ENCODE measurements at places on chromosomes 6 and 20.

- H3K4me1 ChIP-seq: no peaks in the 10 kb centered on the region
- no peaks in the 10 kb centered on the region for H3K36me3 ChIP-seq
- DNase-seq: no peak
- no peak overlapping the region for H3K4me3 ChIP-seq
- peak overlapping the region; percentile 41 for H3K27ac ChIP-seq
- no peaks in the 10 kb centered on the region for H3K27me3 ChIP-seq
Measured at GRCh38 chr20:43893930-43894329, 20.7 kb upstream of the TOX2 start.

GRCh38 chr6:32551410-32551809, 21.3 kb upstream of the HLA-DRB5 start:
- H3K4me3 ChIP-seq: no peak overlapping the region
- no peaks in the 10 kb centered on the region for H3K36me3 ChIP-seq
- H3K4me1 ChIP-seq: no peaks in the 10 kb centered on the region
- no peak overlapping the region for H3K27ac ChIP-seq

- no peaks in the 10 kb centered on the region for H3K27me3 ChIP-seq
- H3K36me3 ChIP-seq: no peaks in the 10 kb centered on the region
- H3K4me3 ChIP-seq: no peak overlapping the region
Measured at GRCh38 chr20:63150391-63150898, 65.5 kb downstream of the YTHDF1 start.

GRCh38 chr20:54200487-54201267, 7.2 kb upstream of the PFDN4 start:
- H3K27ac ChIP-seq: no peak overlapping the region
- no peaks in the 10 kb centered on the region for H3K4me1 ChIP-seq
- no peaks in the 10 kb centered on the region for H3K36me3 ChIP-seq
- no peak overlapping the region for H3K4me3 ChIP-seq
- DNase-seq: no peak
- no peaks in the 10 kb centered on the region for H3K27me3 ChIP-seq

DNA sequence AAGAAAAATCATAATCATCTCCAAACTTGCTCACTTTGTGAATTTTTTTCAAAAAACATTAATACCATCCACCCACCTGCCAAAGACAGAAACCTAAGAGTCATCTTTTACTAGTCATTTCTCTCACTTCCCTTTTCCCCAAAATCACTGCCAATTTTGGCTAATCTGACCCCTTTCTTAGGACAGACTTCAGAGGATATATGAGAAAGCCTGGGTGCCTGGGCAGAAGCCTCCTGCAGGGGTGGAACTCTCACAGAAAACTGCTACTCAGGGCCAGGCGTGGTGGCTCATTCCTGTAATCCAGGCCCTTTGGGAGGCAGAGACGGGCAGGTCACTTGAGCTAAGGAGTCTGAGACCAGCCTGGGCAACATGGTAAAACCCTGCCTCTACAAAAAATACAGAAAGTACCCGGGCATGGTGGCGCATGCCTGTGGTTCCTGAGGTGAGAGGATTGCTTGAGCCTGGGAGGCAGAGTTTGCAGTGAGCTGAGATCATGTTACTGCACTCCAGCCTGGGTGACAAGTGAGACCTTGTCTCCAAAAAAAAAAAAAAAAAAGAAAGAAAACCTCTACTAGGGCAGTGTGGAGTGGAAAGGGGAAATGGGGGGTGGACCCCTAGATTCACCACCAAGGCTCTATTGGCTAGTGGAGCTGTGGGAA, 3.8 kb downstream of the DEK start:
- no peak overlapping the region for H3K4me3 ChIP-seq
- H3K4me1 ChIP-seq: peaks cover 12% of the 10 kb centered on the region
- no peaks in the 10 kb centered on the region for H3K27me3 ChIP-seq
- H3K27ac ChIP-seq: no peak overlapping the region

DNA sequence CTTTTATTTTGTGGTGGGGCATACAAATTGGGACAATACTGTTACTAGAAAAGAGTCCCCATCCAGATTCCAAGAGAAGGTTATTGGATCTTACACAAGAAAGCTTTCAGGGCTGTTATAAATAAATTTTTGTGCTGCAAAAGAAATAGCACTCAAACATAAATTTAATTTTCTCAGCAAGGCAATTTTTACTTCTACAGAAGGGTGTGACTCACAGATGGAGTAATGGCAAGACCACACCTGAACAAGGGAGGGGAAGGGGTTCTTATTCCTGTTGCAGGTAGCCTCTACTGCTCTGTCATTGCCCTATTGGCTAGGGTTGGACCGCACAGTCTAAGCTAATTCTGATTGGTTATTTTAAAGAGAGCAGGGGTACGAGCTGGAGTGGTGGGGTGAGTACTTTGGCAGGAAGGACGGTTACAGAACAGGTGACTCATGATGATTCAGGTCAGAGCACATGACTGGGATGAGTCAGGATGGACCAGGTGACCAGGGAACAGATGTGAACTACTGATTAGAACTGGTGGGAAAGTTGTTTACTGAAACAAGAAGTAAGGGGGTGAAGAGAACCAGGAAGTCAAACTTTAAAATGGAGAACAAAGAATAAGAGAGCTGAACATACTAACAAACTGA, 41.1 kb downstream of the CNR1 start:
- no peak overlapping the region for H3K4me3 ChIP-seq
- H3K27ac ChIP-seq: no peak overlapping the region
- DNase-seq: no peak
- H3K4me1 ChIP-seq: no peaks in the 10 kb centered on the region
- H3K36me3 ChIP-seq: no peaks in the 10 kb centered on the region
- no peaks in the 10 kb centered on the region for H3K27me3 ChIP-seq
